ENCODE measurements at places on chromosomes 2 and 18.
A peak's percentile ranks its signal among the peaks of the same experiment; 100 is the strongest.

DNA sequence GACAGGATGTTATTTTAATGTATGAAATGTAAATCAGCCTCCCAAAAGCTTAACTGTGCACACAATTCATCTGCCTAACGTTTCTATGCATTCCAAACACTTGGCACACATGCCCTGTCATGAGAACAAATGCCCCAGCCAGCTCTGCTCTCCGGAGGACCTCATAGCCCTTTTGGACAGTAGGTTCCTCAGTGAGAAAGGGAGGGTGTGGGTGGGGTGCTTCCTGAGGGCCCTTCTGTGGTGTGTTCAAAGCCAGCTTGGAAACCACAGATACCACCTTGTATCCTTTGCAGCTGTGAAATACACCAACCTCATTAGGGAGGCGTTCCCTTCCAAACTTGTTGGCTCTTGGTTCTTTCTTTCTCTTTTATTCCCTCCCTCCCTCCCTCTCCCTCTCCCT lies 102.2 kb upstream of the ASB18 start:
- no peak for DNase-seq

GRCh38 chr18:3060667-3061580 lies 48.0 kb upstream of the LPIN2 start:
- DNase-seq: no peak

DNA sequence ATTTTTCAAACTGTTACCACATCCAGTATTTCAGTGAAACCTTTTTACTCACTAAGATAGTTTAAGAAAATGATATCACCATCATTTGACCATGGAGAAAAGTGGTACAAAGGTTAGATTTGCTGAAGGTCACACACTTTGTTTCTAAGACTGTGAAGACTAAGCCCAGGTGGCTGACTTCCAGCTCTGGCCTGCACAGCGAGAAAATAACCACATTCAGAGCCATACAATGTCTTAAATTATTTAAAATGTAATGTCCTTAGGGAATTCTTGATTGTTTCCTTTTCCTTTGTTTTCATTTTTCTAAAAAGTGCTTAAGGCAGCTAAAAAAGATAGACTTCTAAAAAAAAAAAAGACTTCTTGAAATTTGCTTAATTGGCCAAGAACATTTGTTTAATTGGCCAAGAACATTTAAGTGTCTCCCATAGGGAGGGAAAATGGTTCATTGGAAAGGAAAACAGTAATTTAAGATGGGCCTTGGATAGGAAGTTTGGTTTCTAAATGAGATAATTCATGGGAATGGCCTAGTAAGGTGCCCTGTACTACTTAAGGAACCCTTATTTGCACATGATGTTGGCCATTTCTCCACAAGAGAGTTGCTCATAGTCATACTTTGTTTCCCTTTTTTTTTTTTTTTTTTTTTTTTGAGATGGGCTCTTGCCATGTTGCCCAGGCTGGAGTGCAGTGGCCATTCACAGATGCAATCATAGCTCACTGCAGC lies 45.2 kb downstream of the CYP1B1 start:
- DNase-seq: no peak

DNA sequence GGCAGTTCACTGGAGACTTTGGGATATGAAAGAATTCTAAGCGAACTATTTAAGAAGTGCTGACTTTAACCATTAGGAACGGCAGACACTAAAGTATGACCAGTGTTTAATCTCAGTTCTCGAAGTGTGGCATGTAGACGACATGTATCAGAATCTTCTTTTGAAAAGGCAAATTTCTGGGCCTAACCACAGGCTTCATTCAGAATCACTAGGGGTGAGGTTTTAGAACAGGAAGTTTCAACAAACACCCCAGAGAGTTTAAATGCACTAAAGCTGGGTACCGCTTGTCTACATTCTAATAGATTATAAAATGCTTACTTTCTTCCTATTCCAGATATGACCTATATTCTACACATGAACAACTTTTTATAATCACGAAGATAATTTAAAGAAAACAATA lies 180.3 kb downstream of the ANKRD44 start:
- DNase-seq: no peak

- DNase-seq: no peak
Measured at GRCh38 chr18:78454221-78454620, 525.4 kb upstream of the SALL3 start.

GRCh38 chr2:42046819-42047487 lies 868 bp upstream of the PKDCC start:
- peak; percentile 14 for DNase-seq

DNA sequence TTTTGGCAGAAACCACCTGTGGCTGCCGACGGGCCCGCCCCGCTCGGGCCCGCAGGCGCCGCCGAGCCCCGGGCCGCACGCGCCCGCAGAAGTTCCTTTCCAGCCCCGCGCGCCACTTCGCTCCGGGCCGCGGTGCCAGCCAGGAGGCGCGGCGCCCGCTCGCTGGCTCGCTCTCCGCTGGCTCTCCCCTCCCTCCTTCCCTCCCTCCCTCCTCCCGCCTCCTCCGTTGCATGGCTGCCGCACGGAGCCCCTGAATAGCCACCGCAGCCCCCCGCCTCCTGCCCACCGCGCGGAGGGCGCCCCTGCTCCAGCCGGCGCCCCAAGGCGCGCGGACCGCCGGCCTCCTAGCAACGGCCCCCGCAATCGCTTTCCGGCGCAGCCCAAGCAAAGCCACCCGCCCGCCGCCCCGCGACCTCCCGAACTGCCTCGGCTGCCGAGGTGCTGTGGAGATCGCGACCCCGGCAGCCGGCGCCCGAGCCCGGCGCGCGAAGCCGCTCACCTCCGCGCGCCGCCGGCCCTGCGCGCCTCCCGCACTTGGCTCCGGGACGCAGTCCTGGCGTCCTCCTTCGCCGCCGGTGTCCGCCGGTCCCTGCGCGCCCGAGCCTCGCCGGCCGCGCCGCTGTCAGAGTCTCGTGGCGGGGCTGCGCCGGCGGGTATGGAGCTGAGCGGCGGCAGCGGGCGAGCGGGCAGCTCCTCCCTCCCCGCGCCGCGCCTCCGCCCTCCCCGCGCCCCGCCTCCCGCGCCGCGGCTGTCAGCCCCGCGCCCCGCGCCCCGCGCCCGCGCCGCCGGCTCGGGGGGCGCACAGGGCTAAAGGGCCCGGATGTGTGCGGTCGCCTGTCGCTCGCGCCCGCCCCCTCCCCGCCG lies at the start of gene ZBTB7C:
Gene ZBTB7C (minus strand): TSS at position 657 of the 864 bp plus-strand sequence.
- DNase-seq: peak; percentile 24

DNA sequence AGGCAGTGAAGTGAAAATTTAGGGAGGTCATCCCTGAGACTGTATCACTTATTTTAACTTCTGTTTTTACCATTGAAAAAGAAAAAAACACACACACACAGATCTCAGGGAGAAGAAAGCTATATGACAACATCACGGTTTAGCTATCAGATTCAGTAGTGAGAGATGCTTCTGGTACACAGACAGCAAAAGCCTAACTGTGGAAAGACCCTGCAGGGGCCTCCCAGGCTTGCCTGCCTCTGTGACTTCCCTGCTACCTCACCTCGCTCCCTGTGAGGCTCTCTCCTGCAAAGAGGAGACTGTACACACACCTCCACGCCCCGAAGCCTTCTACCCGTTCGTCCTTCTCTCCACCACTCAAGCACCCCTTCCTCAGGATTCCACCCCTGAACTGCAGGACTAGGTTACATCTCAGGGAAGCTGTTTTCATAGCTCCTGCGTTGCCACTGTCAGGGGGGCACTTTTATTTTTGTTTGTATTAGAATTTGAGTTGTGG lies 86.3 kb downstream of the EPB41L3 start:
- no peak for DNase-seq

- DNase-seq: peak; percentile 33
Measured at GRCh38 chr2:11466307-11467128, 557 bp upstream of the E2F6 start.

GRCh38 chr2:169225906-169226305 lies 136.4 kb downstream of the LRP2 start:
- no peak for DNase-seq
